ENCODE measurements at places on chromosomes 4 and X.
A peak's percentile ranks its signal among the peaks of the same experiment; 100 is the strongest.

DNA sequence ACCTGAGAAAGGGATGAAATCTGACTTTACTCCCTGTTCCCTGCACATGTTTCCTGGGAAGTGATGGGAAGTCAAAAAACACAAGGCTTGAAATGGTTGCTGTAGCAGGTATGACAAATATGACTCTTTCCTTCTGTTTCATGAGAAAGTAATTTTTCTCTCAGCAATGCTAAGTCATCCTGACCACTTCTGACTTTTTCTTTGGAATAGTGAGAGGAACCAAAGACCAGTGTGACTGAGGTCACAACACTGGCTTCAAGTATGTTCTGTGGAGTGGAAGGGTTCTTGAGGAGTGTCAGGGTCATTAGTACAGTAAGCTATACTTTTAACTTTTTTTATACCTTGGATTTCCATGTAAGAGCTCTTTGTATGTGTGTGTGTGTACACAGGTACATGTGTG lies 225.3 kb downstream of the PPP3CA start:
- DNase-seq: no peak

GRCh38 chrX:12439416-12439815 lies 301.1 kb downstream of the FRMPD4 start:
- DNase-seq: no peak

- DNase-seq: no peak
Observed at GRCh38 chr4:171601091-171601490, 212.1 kb upstream of the GALNTL6 start.

DNA sequence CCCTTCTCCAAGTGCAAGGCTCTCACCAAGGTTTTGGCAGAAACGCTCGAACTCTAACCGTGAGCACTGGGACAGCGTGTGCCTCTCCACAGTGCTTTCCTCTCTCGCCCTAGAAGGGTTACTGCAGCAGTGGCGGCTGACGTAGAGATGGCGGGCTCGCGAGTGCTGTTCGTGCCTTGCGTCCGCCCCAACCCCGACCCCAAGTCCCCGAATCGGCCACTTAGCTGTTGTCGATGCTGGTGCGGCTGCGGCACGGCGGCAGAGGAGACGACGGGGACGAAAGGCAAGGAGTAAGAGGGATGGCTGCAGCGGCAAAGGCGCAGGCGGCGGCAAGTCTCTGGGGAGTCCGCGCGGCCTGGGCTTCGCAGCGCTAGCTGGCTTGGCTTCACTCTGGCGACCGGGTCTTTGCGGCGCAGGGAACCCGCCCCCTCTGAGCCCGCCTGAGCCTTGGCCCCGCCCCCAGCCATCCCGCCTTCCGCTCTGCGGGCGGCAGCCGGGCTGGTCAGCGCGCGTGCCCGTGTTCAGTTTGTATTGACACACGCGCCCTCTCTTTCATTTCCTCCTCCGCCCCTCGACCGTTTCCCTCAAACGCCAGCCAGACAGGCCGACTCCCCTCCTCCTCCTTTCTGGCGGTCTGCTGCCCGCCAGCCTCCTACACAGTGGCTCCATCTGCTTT lies at the start of gene SPIN4:
Gene SPIN4 (minus strand): TSS at position 392 of the 676 bp plus-strand sequence. CDS start 513 bp downstream, outside the sequence.
- peak; percentile 89 for DNase-seq

DNA sequence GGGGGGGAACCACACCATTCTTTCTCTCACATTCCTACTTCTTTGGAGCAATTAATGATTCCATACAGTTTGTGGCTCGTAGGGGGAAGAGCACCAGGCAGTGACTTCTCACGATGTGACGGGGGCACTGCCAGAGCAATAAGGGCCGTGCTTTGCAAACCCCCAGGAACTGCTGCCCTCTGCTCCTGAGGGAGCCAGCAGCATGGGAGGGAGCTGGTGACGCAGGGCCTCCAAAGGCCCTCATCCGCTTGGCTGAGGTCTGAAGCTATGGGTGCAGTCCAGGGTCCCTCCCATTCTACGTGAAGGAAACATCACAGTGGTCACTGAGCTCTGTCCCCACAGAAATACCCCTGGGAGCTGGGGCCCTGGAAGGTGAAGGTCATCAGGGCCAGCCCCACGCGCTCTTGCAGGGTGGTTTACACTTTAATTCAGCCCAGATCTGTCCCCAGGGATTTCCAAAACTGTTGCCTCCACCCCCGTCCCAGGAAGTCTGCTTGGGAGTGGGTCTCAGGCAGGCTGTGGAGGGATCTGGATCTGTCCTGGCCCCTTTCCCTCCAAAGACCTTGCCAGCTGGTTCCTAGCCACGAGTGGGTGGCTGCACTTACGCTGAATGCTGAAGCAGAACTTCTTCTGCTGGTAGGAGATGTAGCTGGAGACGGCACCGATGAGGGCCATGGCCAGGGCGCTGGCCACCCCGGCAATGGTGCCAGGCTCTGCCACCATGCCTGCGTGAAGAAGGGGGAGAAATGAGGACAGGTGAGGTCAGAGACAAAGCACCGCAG lies 82.6 kb downstream of the MTMR1 start:
- no peak for DNase-seq

GRCh38 chrX:52270453-52271116 lies 85.9 kb downstream of the MAGED4 start:
- no peak for DNase-seq

DNA sequence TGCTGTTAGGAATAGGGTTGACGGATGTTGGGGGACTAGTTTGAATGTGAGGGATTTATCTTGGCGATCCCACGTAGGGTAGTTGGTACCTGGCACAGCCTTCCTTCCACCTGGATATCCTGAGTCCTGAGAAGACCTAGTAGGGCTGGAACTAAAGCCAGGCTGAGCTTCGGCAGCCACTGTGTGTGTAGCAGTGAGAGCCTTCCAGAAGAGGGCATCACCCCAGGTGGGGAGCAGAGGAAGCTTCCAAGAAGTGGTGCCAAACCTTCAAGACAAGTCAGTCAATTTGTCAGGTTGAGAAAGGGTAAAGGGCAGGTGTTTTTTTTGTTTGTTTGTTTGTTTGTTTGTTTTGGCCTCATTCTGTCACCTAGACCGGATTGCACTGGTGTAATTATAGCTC lies 1.2 kb upstream of the FGFBP2 start:
- DNase-seq: no peak

DNA sequence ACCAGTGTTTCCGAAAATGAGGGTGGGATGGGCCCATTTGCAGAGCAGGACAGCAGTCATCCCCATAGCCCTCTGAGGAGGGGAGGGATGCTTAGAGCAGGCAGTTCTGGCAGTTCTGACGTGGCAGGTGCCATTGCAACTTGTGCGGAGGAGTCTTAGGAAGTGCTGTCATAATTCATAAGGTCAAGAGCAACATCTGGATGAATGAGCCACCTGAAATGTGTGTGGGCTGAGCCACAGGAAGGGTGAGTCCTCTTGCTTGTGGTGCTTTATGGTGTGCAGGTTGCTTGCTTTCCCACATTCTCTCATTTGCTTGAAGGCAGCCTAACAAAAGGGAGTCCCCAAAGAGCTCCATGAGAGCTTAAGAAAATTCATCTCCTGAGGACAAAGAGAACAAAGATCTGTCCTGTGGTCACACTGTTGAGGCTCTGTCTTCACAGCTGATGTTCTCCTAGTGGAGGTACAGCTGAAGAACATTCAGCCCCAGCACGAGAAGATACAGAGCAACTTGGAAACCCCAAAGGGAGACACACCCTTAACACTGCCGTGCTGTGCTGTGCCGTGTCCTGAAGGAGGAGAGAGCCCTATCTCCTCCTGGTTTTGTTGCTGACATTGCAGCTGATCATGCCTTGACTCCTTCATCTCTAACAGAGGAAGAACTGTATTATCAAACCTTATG lies 60.3 kb downstream of the DLG3 start:
- DNase-seq: no peak

DNA sequence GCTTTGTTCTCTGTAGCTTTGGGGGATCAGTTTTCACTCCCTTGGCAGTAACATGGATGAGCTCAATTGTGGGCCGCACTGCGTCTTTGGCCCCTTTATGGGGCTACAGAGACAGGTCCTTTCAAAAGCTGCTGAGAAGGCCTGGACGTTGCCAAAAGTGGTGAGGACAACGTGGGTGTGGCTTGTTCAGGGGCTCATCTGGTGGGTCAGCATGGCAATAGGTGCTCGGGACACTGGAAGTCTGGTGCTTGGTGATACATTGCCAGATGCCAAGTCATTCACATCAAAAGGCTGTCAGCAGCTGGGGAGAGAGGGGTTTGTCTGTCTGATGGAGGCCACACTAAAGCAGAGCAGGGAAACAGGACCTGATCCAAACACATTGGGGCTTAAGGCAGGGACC lies 149.8 kb upstream of the EOLA2 start:
- DNase-seq: no peak

DNA sequence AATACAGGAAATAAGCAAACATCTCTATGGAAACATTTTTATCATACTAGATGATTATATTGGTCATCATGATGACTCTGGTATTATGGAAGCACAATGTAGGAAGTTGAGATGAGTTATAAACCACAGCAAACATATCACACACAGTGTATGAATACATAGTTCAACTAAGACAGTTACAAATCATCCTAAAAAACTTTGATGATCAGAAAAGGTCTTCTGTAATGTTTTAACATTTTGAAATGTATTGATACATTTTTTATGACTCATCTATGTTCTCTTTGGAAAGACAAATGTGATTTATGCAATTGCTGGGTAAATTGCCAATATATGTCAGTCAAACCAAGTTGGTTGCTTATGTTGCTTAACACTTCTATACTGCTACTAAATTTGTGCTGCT lies 4.8 kb downstream of the CXCL3 start:
- DNase-seq: no peak

DNA sequence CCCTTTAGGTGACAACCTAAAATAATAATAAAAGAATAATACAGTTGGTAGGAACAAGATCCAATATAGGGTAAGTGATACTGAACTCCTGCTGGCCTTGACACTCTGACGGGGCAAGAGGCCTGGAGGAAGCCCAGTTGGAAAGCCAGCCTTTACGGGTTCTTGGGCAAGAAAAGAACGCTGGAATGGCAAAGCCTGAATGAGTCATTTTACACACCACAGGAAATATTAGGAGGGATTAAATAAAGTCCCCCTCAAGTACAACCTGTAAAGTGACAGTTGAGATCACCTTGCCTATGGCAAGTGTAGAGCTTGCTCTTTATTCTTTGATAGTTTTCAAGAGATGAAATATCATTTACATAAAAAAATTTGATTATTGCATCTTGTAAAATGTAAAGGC lies 244.5 kb upstream of the TLL1 start:
- no peak for DNase-seq

DNA sequence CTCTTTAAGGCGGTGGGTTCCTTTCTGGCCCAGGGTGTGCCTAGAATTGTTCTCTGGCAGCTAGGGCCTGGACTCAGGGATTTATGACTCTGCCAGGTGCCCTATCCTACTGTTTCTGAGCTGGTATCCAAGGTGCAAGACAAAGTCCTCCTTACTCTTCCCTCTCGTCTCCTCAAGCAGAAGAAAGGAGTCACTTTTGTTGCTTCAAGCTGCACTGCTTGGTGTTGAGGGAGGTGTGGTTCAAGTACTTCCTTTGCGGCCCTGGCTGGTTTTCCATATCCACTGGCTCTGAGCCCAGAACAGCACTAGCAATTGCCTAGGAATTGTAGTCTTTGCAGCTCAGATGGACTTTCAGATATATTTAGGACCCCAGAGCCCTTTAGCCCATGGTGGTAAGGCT lies 39.3 kb downstream of the RTL3 start:
- DNase-seq: no peak

DNA sequence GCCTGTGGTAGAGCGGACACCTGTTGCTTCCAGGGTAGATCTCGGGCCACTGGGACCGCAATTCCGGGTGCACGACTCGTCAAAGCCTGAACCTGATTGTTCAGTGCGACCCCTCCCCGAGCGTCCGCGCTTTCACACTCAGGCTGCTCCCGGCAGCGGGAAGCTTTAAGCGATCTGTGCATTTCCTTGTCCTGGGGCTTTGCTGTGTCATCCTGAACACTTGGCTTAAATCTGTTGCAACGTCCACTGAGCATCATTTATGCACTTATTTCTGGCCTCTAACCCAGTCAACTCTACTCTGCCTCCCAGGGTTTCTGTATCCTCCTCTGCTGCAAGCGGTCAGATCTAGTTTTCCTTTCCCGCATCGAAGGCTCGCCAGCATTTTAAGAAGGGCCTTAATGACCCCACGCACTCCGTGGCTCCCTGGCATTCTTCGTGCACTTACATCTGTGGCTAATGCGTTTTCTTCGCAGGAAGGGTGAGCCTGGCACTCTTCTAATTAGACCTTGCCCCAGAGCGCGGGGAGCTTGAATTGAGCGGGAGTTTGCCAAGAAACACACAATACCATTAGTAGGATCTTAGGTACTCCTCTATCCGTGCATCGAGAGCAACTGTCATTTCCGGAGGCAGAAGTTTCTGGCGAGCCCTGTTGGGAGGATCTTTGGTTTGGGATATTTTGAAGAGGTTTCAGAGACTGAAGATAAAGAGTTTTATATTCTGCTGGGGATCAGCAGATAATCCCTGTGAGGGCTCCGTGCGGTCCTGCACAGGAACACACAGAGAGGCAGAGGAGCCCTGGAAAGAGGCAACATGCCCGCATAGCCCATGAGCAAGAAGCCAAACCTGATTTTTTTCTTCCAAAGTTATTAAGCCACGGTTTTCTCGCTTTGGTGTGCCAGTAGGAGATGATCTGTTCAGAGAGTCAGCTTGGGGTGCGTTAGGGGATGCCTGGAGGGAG lies 654 bp upstream of the DDIT4L start:
- DNase-seq: peak; percentile 27

- no peak for DNase-seq
Observed at GRCh38 chr4:158993891-158994290, 109.0 kb upstream of the RAPGEF2 start.

- no peak for DNase-seq
Observed at GRCh38 chr4:159489646-159490045, 386.8 kb downstream of the RAPGEF2 start.

DNA sequence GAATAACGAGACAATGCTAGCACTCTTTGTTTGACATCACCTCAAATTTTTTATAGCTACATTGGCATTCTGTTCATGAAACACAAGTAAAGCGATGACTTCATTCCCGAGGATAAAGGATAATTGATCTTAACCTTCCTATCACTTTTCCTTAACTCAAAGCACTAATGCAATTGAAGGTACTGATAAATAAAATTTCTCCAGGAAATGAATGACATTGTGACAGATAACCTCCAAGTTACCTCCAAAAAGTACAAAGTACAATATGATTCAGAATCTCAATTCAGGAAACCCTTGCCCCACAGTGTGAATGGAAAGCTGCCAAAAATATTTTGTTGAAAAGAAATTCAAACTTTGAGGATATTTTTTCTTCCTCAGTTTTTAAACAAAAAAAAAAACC lies 1.8 kb downstream of the PRSS12 start:
- no peak for DNase-seq

- DNase-seq: no peak
Observed at GRCh38 chr4:56468097-56468422, 643 bp downstream of the SRP72 start.

DNA sequence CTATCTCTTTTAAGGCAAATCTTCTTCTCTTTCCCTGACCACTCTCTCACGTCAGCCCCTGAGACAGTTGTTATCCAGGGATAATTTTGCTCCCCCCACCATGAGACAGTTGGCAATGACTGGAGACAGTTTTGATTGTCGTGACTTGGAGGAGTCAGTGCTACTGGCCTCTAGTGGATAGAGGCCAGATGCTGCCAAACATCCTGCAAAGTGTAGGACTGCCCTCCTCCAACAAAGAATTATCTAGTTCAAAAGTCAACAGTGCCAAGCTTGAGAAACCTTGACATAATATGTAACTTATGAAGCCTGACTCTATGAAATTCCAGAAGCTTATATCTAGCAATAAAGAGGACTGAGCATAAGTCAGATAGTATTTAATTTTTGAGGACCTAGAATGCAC lies 502.1 kb upstream of the IGFBP7 start:
- DNase-seq: no peak

GRCh38 chr4:126265888-126266287 lies 951.1 kb downstream of the FAT4 start:
- DNase-seq: no peak

GRCh38 chr4:120331486-120332370 lies 265.1 kb upstream of the MAD2L1 start:
- no peak for DNase-seq

- DNase-seq: peak; percentile 45
Observed at GRCh38 chr4:73620115-73620792, at the start of gene RASSF6. TSS of gene RASSF6 (minus strand) at chr4:73620436. CDS start at chr4:73611795, 8,641 bp downstream.

Data from NCI-H1105 (cell line).